Omental fat pad (tissue), 4 donors: ENCODE measurements at places on chromosomes 5 and 9. TPM values are rescaled to one million over a fixed set of nuclear protein-coding genes. Genes with fewer than 3 reads are reported as not detected.

DNA sequence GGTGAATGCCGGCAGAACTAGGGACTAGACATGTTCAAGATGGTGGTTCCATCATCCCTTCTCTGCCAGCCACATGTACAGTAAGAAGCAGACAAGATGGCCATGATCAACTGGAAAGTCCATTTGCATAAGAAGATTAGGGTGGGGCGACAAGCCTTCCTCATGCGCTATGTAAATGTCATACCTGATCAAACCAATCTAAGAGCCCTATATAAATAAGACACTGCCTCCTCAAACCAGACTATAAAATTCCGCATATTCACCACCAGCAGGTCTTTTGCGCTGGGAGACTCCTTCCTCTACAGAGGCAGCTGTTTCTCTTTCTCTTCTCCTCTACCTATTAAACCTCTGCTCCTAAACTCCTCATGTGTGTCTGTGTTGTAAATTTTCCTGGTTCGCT lies 53.8 kb downstream of the TIMD4 start:
- no peak for DNase-seq

DNA sequence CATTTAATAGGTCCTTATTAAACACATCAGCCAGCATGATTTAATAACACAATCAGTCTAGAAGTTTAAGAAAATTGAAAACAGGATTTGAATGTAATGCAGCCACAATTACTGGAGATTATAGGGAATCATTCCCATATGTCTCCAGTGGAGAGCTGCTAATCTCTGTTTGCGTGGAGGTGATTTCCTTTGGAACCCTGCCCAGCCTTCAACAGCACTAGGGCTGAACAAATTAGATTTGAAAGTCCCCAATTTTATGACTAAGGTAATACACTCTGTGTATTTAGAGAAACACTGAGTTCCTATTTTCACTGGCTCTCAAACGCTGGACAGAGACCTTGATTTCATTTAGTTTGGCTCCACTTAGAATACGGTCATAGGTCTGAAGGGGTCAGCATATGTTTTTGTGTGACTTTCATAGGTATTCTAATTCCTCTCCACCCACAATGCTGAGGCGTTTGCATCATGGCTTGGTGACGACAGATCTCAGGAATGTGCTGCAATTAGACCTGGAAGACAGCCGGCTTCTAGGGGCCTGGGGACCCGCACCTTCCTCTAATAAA lies 508.3 kb downstream of the EBF1 start:
- DNase-seq, result no peak

DNA sequence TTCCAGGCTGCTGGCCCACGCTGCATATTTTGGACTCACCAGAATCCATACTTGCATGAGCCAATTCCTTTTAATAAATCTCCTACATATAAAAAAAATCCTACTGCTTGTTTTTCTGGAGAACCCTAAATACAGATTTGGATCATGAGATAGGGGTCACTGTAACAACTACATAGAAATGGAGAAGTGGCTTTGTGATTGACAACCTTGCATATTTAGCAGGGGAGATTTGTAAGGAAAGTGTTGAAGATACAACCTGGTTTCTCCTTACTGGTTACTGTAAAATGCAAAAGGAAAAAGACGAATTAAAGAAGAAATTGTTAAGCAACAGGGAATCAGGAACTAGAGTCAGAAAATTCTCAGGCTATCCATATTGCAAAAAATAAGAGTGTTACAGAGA lies 74.8 kb downstream of the HABP4 start:
- DNase-seq, result no peak

ENHO gene
- not detected for total RNA-seq

CNTFR gene
- 67.1 TPM for total RNA-seq

- no peak for DNase-seq
These were observed 668.4 kb upstream of the FAM174A start for GRCh38 chr5:99866740-99867139.

DNA sequence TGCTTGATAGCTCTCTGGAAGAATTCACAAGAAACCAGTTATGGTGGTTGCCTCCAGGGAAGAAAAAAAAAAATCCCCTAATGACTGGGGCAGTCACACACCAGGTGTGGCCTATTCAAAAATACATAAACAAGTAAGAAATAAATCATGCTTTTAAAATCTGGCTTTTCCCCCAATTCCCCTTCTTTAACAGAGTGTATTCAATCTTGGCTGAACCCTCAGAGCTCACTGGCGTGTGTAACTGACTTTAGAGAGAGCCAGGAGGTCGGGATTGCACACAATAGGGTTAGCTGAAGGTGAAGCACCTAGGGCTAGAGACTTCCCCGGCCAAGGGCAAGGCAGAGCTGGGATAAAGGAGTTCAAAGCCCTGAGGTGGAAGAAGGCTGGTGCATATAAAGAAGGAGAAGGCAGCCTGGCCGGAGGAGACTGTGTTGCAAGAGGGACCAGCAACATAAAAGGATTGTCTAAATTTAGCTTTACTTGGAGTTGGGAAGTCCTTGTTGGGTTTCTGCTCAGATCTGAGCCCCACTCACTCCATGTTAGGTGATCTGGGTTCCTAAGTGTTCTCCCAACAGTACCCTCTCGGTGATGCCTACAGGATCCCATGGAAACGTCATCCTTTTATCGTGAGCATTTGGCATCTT lies 19.7 kb downstream of the FNBP1 start:
- no peak for DNase-seq

DNA sequence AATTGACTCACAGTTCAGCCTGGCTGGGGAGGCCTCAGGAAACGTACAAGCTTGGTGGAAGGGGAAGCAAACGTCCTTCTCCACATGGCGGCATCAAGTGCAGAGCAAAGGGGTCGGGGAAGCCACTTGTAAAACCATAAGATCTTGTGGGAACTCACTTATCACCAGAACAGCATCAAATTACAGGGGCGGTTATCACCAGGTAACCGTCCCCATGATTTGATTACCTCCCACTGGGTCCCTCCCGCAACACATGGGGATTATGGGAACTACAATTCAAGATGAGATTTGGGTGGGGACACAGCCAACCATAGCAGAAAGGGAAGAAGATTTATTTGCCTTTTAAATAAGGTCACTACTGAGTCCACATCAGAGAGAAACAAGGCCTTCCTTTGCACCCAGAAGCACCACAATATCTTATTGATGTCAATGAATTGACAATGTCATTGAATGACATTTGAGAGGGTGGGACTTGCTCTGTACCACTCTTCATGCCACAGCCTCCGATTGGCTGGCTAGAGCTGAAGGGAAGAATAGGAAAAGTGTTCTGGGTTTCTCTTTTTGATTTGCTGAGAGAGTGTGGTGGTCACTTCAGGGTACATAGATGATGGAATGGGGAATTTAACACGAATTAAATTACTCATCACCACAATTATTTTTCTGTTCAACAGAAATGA lies 11.0 kb downstream of the SKP2 start:
- DNase-seq, result no peak

DNA sequence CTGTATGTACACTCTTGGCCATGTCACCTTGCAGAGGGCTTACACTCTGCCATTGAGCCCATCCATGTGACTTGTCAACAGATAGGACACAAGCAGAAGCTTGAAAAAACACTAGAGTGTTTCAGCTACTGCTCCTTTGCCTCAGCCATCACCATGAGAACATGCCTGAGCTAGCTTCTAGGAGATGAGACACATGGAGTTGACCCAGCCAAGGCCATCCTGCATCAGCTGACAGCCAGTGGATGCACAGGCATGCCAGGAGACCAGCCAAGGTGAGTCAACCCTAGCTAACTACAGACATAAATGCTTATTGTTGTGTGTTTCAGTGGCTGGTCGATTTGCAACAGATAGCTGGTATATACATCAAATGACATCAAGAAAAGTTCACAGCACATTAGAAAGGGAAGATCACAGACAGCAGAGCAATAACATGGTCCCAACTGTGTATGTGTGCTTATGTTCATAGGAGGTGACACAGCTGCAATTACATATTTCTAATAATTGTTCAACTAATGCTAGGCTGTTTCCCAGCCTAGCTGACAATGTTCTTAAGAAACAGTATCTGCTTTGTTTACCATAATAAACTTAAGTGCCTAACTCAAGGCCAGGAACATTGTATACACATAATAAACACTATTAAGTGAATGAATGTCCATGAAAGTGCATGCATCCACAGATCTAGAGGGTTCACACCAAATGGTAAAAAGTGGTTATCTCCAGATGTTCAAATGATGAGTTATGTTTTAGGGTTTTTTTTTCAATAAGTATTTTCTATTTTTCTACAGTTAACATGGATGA lies 105.7 kb downstream of the SPOCK1 start:
- DNase-seq, result no peak

DNA sequence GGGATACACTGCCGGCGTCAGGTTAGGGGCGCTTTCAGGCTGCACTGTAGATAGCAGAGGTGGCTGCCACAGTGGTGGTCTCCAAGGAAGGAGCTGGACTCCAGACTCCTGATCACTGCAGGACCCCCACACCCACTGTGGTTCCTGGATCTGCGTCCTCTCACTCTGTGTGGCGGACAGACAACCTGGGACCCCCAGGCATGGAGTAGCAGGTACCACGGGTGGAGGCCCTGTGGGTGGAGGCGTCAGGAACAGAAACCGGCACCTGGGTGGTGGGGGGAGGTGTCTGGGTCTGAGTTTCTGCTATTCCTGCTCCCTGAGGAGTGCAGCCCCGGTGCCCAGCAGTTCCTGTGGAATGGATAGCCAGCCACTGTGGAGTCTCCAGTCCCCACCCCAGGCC lies 75.1 kb upstream of the PCAT7 start:
- no peak for DNase-seq

DNA sequence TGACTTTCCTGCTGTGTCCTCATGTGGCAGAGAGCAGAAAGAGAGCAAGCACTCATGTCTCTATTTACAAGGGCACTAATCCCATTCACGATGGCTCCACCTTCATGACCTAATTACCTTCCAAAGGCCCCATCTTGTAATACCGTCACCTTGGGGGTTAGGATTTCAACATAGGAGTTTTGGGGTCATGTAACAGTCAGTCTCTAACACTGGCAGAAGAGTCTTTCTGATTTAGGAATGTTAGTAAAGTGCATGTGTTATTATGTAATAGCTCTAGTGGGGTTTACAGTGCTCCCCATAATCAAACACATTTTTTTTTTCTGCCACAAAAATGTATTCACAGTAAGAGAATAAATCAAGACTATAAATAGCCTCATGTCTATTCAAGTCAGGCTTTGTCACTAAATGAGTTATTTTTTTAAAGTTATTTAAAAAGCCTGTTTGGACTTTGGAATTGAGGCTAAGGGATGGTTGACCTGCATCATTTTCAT lies 19.1 kb downstream of the GALNT10 start:
- no peak for DNase-seq

- no peak for DNase-seq
These were observed 20.0 kb downstream of the NTNG2 start for GRCh38 chr9:132181796-132182313.

TERT gene
- total RNA-seq, result not detected
